Stimulated activated CD8-positive, alpha-beta memory T cell treated with anti-CD3 and anti-CD28 coated beads, Interleukin-15, amount 100 ng/mL, for 48 hours (primary cell): ENCODE measurements at places on chromosomes 7 and 10.
A peak's percentile ranks its signal among the peaks of the same experiment; 100 is the strongest.

DNA sequence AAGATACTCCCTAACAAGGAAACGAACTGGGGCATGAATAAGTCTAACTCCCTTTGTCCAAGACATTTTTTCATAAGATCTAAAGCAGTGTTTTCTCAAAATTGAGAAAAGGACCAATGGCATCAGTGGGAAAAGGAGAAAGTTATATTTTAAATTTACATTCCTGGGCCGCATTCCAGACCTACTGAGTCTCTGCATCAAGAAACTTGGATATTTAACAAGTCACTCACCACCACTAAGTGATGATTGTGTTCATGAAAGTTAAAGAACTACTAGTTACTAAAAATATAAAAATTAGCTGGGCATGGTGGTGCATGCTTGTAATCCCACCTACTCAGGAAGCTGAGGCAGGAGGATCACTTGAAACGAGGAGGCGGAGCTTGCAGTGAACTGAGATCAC lies 149.6 kb upstream of the MEOX2 start:
- no peak for DNase-seq

GRCh38 chr10:30063099-30063498 lies 3.7 kb upstream of the JCAD start:
- no peak for DNase-seq

GRCh38 chr10:51878695-51879094 lies 179.3 kb upstream of the CSTF2T start:
- no peak for DNase-seq

- DNase-seq: no peak
These were observed 921.0 kb downstream of the GATA3 start for GRCh38 chr10:8975535-8975934.

- no peak for DNase-seq
These were observed 100.0 kb upstream of the KCNMA1 start for GRCh38 chr10:77737608-77738007.

DNA sequence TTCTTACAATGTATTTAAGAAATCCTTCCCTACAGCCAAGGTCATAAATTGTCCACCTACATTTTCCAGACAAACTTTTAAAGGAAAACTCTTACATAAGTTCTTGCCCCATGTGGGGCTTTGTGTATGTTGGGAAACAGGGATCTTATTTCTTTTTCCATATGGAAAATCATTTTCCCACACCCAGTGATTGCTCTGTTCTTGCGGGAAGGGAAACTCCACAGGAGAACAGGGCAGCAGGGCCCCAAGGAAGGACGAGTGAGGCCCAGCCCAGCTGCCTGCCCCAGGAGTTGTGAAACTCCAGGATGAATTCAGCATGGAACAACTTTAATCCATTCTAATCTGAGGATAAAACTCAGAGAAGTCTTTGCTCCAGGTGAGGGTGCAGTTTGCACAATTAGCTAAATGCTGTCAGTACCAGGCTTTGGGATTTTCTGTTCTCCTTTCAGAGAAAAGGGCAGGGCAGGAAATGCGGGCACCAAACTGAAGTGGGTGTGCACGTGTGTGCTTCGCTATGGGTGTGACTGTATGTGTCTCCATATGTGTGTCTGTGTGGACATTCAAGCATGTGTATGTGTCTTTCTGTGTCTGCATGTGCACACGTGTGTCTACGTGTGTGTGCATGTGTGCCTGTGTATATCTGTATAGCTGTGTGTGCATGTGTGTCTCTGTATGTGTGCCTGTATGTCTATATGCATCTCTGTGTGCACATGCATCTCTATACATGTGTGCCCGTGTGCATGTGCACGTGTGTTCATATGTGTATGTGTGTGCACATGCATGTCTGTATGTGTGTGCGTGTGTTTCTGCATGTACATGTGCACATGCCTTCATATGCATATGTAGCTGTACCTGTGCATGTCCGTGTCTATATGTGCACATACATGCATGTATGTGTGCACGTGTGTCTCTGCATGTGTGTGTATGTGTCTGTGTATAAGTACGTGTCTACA lies 102.0 kb upstream of the FAM20C start:
- no peak for DNase-seq

DNA sequence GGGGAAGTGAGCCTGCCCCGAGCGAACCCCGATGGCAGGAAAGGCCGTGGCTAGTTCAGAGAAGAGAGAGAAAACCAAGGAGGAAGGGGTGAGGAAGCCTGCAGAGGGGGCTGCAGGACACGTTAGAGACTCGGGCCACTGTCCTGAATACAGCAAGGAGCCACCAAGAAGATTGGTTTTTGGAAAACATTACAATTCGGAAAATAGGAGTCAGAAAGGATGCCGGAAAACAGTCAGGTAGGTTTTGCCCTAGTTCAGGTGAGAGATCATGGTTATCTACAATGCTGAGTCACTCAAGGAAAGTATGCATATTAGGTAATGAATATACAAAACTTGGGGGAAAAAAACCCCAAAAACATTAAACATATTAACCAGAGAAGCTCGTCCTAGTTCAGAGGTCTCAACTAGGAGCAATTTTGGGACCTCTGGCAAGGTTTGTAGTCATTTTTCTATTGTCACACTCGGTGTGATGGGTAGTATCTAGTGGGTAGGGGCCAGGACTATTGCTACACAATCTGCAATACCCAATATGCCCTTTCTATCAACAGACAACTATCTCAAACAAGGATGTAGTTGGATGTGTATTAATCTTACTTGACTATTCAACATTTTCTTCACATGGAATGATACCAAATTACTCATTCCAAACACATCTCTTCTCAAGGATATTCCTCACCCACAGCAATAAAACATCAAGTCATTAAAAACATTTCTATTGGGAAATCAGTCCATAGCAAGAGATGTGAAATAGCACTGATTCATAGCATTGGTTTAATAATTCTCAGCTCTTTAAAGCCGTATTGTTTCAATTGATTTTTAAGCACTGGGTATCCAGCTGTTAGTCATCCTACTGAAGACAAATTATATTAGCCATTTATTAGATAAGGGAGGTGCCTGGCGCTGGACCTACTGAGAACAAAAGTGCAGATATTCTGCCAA lies 74.4 kb upstream of the RSU1 start:
- DNase-seq: peak; percentile 8

- no peak for DNase-seq
These were observed 4.4 kb downstream of the SCART1 start for GRCh38 chr10:133458021-133458709.

DNA sequence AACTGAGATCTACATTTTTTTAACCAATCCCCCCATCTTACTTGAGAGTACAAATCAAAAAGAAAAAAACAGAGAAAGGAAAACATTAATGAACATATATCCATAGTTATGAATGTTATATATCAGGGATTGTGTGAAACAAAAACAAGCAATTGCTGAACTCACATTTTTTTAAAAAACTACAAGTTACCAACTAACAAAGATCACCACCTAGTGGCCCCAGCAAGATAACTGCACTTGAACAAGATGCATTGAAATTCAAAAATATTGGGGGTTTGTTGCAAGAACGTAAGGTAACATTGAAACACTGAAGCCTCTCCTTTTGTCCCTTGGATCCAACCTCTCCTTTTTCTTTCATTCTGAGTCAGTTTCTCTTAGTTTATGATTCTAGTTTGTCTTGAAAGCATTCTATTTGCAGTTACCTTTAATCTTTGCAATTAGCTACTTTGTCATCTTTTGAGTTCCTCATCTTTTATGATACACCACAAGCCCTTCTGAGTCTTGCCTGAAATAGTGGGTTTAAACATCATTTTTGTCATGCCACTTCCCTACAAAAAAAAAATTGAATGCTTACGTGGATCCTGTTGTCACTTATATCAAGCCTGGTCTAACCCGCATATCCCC lies 87.3 kb upstream of the TES start:
- DNase-seq: no peak

DNA sequence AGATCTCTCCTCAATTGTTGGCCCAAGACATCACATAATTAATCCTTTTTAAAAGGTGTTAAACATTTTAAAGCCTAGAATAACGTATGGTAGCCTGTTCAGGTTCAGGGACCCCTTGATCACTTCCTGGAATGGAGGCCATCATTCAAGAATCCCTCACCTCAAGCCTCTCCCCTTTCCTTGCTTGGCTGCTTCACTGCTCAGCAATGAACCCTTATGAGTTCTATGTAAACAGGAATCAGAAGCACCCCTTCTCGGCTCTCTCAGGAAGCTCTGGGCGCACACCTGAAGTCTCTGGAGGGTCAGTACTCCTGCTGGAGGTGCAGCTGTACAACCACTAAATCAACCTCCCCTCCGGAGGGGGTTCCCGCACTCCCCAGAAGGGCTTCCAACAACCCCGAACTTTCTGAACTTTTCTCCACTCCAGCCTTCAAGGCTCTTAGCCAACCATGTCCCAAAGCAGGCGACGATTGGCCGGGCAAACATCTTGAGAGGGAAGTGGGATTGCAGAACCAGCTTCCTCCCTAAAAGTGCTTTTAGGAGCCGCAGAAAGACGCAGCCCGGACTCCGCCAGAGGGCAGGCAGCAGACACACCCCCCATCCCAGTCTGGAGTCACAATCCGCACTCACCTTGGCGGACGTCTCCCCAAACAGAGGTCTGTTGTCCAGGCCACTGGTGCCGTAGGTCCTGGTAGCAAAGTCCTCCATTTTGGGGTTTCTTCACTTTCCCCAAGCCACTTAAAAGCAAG lies 562 bp downstream of the TMEM243 start:
- no peak for DNase-seq

GRCh38 chr10:75021379-75022249 lies 89.8 kb upstream of the SAMD8 start:
- DNase-seq: no peak

DNA sequence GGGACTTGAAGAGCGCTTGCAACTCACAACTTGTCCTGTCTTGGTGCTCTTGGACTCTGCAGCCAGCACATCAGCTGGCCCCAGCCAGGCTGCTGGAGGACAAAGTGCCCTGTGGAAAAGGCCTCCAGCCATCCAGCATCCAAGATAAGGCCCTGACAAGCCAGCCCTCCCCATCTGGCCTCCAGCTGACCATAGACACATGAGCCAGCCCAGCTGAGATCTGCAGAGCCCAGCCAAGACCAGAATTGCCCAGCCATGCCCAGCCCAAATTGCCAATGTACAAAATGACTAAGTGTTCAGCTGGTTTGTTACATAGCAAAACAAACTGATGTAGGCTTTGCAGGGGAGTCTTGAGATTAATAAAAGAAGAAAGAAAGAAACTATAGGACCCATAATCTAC lies 36.0 kb upstream of the FRMD4A start:
- DNase-seq: no peak

DNA sequence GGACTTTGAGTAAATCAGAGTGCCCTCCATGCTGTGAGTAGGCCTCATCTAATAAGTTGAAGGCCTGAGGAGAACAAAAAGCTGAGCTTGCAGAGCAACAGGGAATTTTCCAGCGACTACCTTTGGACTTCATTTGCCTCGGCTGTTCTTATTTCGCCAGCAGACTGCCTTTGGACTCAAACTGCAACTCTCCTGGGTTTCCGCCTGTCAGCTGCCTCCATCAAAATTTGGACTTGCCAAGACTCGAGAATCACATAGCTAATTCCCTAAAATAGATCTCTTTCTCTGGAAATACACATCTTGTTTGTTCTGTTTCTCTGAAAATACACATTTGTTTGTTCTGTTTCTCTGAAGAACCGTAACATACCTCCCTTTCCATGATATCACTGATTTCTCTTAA lies 93.8 kb downstream of the ITGB8 start:
- no peak for DNase-seq

DNA sequence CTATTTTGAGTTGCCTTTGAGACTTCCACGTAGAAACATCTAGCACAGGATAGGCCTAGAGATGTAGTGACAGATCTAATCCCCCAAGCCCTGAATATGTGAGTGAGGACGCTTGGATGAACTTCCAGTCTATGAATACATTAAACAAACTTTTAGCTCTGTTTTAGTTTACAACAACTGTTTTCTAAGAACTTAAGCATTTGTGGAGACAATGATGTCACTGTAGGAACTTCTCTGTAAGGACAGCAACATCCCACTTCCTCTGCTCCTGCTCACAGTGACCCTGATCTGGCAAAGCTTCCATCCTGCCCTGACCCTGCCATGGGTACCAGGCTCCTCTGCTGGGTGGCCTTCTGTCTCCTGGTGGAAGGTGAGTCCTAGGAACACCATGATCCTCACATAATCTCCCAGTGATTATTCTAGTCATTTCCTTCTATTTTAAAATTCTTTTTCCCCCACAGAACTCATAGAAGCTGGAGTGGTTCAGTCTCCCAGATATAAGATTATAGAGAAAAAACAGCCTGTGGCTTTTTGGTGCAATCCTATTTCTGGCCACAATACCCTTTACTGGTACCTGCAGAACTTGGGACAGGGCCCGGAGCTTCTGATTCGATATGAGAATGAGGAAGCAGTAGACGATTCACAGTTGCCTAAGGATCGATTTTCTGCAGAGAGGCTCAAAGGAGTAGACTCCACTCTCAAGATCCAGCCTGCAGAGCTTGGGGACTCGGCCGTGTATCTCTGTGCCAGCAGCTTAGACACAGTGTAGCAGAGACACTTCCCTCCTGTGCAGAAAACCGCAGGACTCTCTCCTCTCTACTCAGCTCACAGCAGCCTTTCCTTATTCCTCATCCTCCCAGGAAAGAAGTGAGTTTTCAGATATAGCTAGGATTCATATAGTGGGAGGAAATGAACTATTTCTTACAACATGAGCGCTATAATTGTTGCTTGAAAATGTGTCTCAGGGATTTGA lies 194.4 kb upstream of the PRSS1 start:
- no peak for DNase-seq

DNA sequence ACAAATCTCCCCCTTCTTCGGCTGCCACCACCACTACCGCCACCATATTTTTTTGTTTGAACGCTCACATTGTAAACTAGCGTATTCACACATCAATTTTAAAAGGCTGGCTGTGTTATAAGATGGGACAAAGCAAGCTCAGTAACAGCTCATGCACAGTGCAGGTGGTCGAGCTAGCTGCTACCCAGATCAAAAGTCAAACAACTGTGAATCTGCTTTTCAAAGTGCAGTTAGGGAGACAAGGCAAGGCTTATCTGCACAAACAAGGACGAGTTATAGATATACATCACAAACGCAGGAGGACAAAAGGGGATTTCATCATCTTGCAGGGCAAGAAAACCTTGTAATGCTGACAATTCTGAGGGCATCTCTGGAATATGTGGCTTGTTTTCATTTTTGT lies 231.6 kb downstream of the VTI1A start:
- no peak for DNase-seq

GRCh38 chr7:80508440-80508839 lies 3.4 kb downstream of the GNAT3 start:
- no peak for DNase-seq

DNA sequence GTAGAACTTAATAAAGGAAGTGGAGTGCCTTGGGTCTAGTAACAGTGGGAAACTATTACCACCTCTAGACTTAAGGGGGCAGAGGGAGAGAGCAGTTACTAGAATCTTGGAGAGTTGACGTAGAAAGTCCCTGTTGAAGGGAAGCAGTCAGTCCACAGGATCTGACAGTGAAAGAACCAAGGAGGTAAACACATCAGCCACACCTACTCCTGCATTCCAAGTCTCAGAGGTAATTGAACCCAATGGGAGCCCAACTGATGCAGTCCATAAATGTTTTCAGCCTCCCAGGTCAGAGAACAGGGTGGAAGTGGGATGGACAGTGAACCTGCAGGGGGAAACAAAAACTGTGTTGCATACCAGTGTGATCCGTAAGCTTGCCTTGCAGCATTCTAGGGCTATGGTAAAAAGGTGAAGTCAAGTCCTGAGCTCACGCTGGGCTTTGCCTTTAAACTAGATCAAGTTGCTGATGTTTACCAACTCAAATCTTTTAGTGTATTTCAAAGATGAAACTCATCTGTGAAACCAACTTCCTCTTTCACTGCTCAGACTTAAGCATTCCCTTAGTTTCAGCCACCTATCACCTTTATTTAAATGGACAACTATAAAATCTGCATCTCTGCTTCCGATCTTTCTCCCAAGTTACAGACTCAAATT lies 57.2 kb downstream of the SLC16A12 start:
- DNase-seq: no peak
